ENCODE measurements at places on chromosomes 6 and 20. TPM values are rescaled to one million over a fixed set of nuclear protein-coding genes. Genes with fewer than 3 reads are reported as not detected.

The DYNLRB1 gene
- total RNA-seq, result 142 TPM

- DNase-seq, result no peak
Measured at GRCh38 chr6:82872185-82872584, 193.5 kb downstream of the UBE3D start.

- no peak for DNase-seq
Measured at GRCh38 chr6:38483526-38483925, 156.2 kb downstream of the BTBD9 start.

The SPTLC3 gene
- total RNA-seq, result 0.23 TPM

DNA sequence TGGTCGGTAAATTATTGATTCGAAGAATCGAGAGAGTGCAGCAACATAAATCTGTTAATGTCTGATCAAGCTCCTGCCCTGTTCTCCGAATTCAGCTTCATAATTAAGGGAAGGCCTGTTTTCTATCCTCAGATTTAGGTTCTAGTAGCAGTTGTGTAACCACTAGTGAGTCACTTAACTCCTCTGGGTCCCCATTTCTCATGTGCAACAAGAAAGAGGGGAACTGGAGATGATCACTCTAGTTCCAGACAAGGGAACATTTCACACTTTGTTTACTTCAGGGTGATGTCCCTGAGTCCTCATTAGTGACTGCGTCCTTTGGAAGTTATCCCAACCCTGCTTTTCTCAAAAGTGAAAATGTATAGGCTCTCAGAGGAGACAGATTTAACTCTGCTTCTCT lies 68.1 kb upstream of the RNF146 start:
- DNase-seq, result no peak

GRCh38 chr20:45448270-45448669 lies 21.3 kb upstream of the WFDC2 start:
- DNase-seq, result no peak

The SLC22A16 gene
- total RNA-seq, result not detected

- no peak for DNase-seq
Measured at GRCh38 chr20:50050660-50051308, 62.2 kb downstream of the UBE2V1 start.

DNA sequence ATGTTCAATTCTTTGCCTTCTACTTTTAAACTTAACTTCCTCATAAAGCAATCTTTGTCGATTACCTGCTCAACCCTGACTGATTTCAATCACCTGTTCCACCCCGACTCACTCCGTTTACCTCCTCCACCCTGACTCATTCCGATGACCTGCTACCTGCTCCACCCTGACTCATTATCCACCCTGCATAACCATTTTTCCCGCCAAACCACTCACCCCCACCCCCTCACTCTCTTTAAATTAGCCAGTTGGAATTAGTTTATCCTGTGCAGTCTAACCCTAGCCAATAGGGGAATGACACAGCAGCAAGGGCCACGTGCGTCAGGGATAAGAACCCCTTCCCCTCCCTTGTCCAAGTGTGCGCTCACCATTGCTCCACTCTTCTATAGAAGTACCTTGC lies 56.7 kb upstream of the MRAP2 start:
- DNase-seq, result no peak
